NCI-H1930 (cell line): ENCODE measurements at places on chromosomes 3 and 15.

DNA sequence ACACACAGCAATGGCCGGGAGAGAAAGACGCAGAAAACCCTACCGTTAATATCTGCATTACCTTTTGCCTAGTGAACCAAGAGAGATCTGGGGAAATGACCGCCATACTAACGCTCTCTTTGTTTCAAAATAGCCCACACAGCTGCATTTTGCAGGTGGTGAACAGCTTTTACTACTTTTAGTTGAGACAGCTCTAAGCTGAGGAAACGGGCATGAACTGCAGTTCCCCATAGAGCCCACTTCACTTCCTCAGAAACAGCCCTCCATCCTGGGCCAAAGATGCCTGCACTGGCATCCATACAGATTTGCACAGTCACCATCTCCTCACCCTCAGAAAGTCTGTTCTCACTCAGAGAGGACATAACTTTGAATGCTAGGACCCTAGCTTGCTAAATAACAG, 45.0 kb downstream of the ZNF860 start:
- no peak for DNase-seq

- DNase-seq, result no peak
Observed at GRCh38 chr15:59562448-59563186, 49.0 kb upstream of the GCNT3 start.

- no peak for DNase-seq
Observed at GRCh38 chr3:13095408-13095937, 22.2 kb upstream of the IQSEC1 start.

- DNase-seq, result no peak
Observed at GRCh38 chr3:58999774-59000160, 50.1 kb downstream of the CFAP20DC start.

- DNase-seq, result no peak
Observed at GRCh38 chr3:64595253-64595694, 92.5 kb downstream of the ADAMTS9 start.

DNA sequence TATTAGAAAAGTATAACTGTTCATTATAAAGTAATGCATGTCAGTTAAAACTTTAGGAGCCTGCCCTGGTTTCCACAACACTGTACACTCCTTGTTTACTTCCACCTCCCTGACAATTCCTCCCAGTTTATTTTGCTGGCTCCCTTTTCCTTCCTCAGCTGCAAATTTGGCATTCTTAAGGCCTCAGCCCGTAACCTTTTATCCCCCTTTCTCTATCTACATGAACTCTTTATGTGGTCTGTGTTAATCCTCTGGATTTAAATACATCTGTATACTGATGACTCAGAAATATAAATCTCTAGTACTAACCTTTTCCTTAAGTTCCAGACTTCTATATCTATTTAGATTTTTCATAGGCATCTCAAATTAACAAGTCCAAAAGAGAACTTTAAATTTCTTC, 143.6 kb downstream of the OTOL1 start:
- DNase-seq, result no peak

- no peak for DNase-seq
Observed at GRCh38 chr3:170270282-170270881, 48.2 kb downstream of the PRKCI start.

- no peak for DNase-seq
Observed at GRCh38 chr3:188157971-188158370, 4.0 kb downstream of the LPP start.

- no peak for DNase-seq
Observed at GRCh38 chr3:21020043-21020442, 731.0 kb downstream of the ZNF385D start.

GRCh38 chr3:138675393-138675792, 66.8 kb downstream of the FAIM start:
- DNase-seq, result no peak

DNA sequence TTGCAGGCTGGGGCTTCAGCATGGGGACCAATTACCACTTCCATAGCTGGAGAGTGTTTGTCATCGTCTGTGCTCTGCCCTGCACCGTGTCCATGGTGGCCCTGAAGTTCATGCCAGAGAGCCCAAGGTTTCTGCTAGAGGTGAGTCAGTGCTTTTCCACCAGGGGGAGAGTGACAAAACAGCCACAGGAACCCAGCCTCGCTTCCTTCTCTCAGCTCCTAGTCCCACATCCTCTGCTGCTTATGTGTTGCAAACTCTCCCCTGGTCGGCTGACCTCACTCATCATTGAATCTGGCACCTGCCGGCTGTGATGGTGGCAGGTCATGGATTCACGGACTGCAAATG, 158.3 kb downstream of the SV2B start:
- no peak for DNase-seq

DNA sequence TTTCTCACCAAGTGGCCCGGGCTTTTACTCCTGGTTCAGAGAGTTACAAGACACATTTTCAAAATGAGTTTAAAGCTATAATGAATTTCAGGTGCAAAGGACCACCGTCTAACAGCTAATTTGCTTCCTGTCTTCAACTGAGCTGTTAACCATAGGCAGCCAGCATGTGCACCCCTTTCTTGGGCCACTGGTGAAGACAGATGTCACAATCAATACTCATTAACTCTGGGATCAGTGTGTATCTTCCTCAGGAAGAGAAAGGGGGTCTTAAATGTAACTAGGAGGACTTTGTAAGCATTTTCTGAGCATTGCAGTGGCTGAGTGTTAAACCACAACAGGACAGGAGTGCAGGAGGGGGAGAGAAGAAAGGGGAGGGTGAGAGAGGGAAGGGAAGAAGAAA, 750.7 kb upstream of the CFAP20DC start:
- DNase-seq, result no peak

DNA sequence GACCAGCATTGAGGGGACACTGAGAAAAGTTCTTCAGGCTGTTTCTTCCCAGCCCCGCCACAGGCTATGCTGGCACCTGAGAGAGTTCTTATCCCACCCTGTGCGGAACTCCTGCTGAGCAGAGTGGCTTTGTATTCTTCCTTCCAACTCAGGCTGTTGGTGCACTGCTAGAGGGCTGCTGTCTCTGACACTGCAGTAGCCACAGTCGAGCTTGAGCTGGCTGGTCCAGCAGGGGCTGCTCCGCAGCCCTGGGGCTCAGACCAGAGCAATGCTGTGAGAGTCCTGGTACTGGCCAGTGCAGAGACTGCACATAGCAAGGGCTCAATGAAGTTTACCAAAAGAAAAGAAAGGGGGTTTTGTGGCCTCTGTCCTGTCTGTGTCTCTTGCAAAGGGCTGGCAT, 3.6 kb downstream of the GNAI2 start:
- no peak for DNase-seq

DNA sequence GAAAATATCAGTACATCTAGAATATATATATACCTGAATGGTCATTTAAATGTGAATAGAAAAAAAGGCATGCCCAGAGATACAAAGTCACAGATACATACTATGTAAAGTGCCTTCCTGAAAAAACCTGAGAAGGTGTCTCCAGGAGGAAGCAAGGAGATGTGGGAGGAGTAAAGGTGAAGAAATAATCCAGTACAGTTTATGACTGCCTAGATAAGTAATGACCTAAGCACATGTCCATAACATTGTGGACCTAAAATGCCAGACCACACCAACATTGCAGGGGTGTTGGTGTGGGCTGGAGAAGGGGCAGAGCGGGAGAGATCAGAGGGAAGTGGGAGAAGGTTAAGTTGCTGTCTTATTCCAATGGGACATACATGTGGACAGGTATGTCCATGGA, 226.9 kb downstream of the ZNF621 start:
- no peak for DNase-seq

- no peak for DNase-seq
Observed at GRCh38 chr3:67540198-67540894, 114.1 kb downstream of the SUCLG2 start.
